ENCODE measurements at places on chromosomes 13 and 19.

GRCh38 chr13:70941454-70941853, 833.2 kb upstream of the KLHL1 start:
- DNase-seq, result no peak

DNA sequence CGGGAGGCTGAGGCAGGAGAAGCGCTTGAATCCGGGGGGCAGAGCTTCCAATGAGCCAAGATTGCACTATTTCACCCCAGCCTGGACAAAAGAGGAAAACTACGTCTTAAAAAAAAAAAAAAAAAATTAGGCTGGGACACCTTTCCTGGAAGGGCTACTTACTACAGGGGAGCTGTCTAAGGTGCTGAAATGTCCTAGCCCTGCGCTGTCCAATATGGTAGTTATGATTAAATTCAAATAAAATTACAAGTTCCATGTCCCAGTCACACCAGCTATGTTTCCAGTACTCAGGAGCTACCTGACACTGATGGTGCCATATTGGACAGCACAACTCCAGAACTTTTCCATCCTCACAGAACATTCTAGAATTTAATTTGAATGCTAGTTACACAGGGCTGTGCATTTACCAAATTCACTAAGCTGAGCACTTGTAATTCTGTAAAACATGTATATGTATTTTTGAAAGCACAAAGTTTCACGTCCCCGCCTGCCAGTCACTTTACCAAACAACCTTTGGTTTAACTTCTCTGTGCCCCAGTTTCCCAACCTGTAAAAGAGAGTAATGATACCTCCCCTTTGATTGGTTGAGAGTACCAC, 9.2 kb upstream of the ZSCAN22 start:
- DNase-seq, result no peak

- DNase-seq, result no peak
These were observed 440.0 kb downstream of the KCTD12 start for GRCh38 chr13:76446191-76446590.

- DNase-seq, result no peak
These were observed 6.3 kb downstream of the SLC7A10 start for GRCh38 chr19:33219261-33219815.

- DNase-seq, result no peak
These were observed 18.2 kb downstream of the NUDT15 start for GRCh38 chr13:48055712-48056111.

DNA sequence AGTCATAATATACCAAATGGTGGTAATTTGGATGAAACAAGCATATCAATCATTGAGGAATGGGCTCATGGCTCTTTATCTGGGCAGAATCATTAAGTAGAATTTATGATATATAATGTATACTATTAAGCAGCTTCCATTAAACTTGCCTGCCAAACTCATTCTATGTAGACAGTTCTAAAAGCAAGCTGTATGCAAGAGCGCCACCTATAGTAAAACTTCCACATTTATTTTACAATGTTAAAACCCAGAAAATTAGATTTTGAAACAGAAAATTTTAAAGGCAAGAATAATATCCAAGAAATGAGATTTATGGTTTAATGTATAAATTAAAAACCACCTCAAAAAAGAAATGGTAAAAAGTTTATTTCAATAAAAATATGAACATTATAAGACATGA, 161.5 kb downstream of the MZT1 start:
- DNase-seq, result no peak

- DNase-seq, result no peak
These were observed 1016.6 kb upstream of the PCDH20 start for GRCh38 chr13:62432295-62432694.

GRCh38 chr13:35724446-35724845, 248.0 kb upstream of the MAB21L1 start:
- DNase-seq, result no peak

DNA sequence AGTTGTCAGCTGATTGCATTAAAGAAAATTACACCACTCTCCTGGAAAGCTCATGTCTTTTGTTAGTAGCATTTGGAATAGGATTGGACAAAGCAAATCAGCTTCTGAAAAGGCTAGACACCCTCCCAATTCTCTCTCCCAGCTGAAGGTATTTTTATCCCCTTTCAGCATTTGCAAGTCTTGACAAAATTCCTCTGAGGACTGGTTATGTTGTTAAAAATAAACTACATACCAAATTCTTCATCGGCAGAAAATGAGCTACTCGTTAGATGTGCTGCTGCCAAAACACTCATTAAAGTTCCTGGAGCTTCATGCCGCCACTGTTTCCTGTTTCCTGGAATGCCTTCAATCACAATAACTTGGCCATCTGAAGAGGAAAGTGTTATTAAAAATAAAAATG, 37.1 kb downstream of the UTP14C start:
- DNase-seq, result no peak

GRCh38 chr13:80400164-80400864, 59.4 kb upstream of the SPRY2 start:
- no peak for DNase-seq

- no peak for DNase-seq
These were observed 1.9 kb downstream of the CDC42EP5 start for GRCh38 chr19:54470991-54471782.

DNA sequence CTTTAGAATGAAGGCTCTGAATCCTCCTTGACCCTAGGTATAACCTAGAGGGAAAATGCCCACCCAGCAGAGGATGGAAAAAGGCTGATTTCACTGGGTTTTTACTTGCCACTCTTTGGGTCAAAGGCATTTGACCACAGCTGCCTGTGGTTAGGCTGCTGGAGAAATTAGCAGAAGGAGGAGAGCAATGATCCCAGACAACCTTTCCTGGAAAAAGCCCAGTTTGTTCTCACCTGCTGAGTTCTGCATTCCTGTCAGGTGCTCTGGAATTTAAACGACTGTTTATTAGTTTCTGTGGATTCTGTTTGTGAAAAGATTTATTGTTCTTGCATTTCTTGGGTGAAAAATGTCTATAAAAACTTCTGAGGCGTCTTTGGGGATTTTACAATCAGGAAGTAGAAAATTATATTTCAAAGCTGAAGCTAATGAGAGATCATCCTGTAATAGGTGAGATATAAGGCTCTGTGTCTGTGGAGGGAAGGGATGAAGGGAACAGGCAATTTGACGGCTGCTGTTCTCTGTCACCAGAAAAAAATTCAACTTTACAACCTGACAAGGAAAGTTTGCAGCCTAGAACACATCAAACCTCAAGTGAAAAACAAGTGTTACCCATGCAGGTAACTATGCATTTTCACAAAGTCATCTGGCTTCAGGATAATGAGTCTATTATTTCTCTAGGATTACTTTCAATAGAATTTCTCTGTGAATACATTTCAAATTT, 519.7 kb downstream of the DIAPH3 start:
- DNase-seq, result no peak

- DNase-seq, result no peak
These were observed 2889.6 kb upstream of the PCDH20 start for GRCh38 chr13:64305246-64305645.

- no peak for DNase-seq
These were observed 80.5 kb downstream of the FOXO1 start for GRCh38 chr13:40585911-40586471.

DNA sequence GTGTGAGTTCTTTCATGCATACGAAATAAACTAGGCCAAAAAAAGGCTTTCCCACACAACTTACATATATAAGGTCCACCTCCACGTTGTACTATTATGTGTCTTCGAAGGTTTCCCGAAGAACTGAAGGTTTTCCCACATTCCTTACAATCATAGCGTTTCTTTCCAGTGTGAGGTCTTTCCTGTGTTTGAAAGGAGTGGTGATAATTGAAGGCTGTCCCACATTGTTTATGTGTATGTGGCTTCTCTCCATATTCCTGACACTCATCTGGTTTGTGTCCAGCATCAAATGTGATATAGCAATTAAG, 14.6 kb downstream of the ZNF442 start:
- no peak for DNase-seq

- DNase-seq, result no peak
These were observed 1221.1 kb downstream of the SLITRK1 start for GRCh38 chr13:82661126-82661525.

DNA sequence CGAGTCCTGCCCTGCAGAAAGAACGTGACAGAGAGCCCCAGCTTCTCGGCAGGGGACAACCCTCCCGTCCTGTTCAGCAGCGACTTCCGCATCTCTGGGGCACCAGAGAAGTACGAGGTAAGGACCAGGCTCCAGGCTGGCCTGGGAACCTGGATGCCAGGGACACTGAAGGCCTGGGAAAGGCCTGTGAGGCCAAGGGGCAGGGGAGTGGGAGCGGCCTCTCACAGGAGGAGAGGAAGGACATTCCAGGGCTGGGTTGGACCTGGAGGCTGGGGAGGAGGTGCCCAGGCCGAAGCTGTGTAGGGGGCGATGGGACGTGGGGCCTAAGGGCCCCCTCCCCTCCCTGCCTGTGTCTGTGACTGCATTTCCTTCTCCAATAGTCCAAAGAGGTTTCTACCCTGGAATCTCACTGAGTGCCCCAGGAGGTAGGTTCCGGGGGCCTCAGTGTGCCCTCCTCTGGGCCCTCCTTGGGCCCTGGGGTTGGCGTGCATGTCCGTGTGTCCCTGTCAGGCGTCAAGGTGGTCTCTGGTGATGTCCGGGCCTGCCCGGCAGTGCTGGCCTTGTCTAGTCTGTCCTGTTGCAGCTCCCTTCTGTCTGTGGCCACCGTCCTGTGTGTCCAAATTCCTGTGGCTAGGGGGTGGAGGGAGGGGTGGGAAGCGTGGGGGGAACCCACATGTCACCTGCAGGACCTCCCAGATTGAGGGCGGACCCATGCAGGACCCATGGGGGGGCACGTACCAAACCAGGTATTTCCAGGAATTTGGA, 16.9 kb upstream of the CD22 start:
- no peak for DNase-seq

DNA sequence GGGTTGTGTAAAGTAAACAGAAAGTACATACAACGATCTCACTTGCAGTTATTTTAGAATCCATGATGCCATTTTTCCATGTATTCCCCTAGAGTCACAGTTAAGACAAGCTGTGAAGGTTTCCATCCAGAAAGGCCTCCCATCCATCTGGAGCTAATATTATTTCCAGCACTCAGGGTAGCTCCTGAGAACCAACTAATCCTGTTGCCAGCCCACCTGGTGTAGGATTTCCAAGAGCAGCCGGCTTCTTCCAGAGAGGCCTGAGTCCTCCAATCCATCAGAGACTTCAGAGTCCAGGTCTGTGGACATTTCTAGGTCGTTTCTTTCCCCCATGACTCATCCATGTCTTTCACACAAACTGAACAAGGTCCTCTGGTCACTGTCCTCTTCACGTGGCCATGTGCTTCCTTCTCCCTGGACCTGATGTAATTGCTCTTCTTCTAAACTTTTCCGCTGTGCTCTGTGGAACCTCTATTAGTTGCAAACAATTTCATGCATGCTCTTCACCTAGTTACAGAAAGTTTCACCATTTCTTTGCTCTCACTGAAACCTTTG, 270.3 kb upstream of the TMTC4 start:
- DNase-seq, result no peak

DNA sequence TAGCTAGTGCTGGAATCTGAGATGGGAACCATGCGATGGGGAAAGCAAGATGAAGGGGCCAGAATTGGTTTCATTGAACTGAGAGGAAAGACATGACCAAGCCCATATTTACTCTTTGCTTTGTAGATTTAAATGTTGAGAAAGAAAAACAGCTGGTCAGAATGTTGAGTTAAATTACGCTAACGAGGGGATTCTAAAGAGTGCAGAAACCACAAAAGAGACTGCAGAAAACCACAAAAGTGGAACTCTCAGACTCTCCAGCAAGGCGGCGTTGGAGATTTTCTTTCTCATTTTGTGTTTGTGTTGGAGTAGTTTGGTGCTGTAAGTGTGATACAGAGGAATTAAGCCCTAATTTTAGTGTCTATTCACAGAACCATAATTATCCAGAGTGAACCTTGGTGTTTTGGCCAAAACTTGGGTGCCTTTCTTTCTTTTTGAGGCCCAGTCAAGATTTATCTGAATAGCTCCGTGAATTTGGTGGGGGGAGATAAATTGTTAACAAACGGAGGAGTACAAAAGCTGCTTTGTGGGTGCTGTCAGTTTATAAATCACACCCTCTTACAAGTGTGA, 26.3 kb downstream of the SAE1 start:
- DNase-seq, result no peak

- peak; percentile 72 for DNase-seq
These were observed 9.1 kb downstream of the ZNF653 start for GRCh38 chr19:11496391-11497163.

DNA sequence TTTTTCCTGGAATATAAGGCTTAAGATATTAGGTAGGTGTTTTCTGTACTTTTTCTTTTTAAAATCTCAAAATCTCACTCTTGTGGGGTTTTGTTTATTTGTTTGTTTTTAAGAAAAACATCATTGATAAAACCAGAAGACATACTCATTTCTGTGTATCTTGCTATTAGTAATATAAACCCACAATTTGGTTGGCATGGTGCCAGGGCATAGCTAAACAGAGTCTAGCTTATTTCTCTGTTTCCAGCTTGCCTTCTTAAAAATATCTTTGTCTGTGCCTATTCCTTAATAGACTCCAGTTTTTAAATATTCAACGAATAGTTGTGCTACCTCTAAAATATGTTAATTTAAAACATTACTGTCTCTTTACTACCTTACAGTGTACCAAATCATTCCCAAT, 1121.9 kb upstream of the PCDH20 start:
- DNase-seq, result no peak

DNA sequence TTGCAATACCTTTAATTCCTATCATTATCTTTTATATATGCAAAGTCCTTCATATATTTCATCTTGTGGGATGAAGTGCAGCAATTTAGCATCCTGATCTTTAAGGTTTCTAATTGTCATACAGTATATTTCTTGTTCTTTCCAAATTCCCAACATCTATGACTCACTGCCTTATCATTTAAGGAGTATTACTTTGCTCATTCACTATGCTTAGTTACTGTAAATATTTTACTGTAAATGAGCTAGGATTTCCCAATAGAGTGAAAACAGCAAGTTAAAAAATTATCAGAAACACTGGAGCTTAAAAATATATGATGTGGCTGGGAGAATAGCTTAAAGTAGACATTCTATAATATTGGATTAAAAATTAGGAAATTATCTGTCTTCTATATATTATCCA, 69.9 kb downstream of the SLITRK6 start:
- DNase-seq, result no peak

- no peak for DNase-seq
These were observed 274.4 kb upstream of the GPC6 start for GRCh38 chr13:92952161-92952560.

DNA sequence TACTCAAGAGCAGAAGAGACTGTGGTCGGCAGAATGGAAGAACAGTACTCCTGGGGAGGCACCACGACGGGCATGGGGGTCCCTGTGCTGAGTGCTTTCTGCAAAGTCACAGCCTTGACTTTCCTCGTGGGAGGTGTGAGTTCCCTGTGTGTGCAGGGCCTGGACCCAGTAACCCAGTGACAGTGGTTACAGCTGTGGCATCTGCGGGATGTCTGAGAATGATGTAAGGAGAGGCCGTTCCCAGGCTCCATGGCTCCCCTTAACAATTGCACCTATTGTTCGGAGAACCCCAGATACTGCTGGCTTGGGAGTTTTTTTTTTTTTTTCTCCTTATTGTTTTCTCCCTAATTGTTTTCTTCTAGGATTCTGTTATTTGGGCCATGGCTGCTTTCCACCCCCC, 5.1 kb upstream of the NANOS2 start:
- no peak for DNase-seq

DNA sequence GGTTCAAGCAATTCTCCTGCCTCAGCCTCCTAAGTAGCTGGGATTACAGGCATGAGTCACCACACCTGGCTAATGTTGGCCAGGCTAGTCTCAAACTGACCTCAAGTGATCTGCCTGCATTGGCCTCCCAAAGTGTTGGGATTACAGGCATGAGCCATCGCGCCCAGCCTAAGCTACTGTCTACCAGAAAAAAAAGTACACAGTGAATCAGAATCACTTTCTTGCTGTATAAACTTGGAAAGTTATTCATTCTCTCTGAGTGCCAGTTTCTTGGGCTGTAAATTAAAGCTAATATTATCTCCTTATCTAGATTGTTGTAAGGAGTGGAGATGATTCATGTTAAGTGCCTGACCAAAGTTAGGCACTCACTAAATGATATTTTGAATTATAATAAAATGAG, 242.8 kb downstream of the ENOX1 start:
- no peak for DNase-seq
